Kidney (tissue), 22 donors: ENCODE measurements at places on chromosomes 7 and 10. TPM values are rescaled to one million over a fixed set of nuclear protein-coding genes. Genes with fewer than 3 reads are reported as not detected.
A peak's percentile ranks its signal among the peaks of the same experiment; 100 is the strongest.

The PRF1 gene
- 8.8 TPM for total RNA-seq

The NRP1 gene
- 243 TPM for total RNA-seq

The SEMA3D gene
- total RNA-seq = 17.5 TPM

The GPR26 gene
- total RNA-seq = not detected

The OR2A1 gene
- total RNA-seq = not detected

The FBXL13 gene
- 4.8 TPM for total RNA-seq

The ERVW-1 gene
- total RNA-seq = not detected

The MYOZ1 gene
- 3.5 TPM for total RNA-seq

The DRGX gene
- total RNA-seq = not detected

The SOSTDC1 gene
- 13.4 TPM for total RNA-seq

The MCM10 gene
- total RNA-seq = 0.50 TPM

The NPFFR1 gene
- 0.09 TPM for total RNA-seq

The ARL4A gene
- total RNA-seq = 21.6 TPM

The MINDY4 gene
- 15.3 TPM for total RNA-seq

The WNT8B gene
- not detected for total RNA-seq

The FRMPD2 gene
- 0.47 TPM for total RNA-seq

The MUC12 gene
- 3.8 TPM for total RNA-seq

The INHBA gene
- 5.9 TPM for total RNA-seq

The AZGP1 gene
- 10.0 TPM for total RNA-seq

- no peak for DNase-seq
Measured at GRCh38 chr10:89482256-89482655, 53.1 kb downstream of the SLC16A12 start.

GRCh38 chr7:128221929-128222403 lies 19.1 kb upstream of the LEP start:
- no peak for DNase-seq

GRCh38 chr7:143882604-143883078 lies 19.3 kb downstream of the TCAF1 start:
- peak; percentile 91 for DNase-seq

GRCh38 chr7:114217026-114217806 lies 197.4 kb upstream of the FOXP2 start:
- DNase-seq = no peak

GRCh38 chr7:28037220-28038010 lies 143.2 kb downstream of the JAZF1 start:
- DNase-seq = peak; percentile 33

- DNase-seq = peak; percentile 20
Measured at GRCh38 chr10:1308962-1309616, 252.9 kb downstream of the WDR37 start.

GRCh38 chr7:127383123-127383835 lies 9.2 kb downstream of the ZNF800 start:
- DNase-seq = no peak

GRCh38 chr10:5604961-5605360 lies 61.4 kb downstream of the ASB13 start:
- DNase-seq = no peak

DNA sequence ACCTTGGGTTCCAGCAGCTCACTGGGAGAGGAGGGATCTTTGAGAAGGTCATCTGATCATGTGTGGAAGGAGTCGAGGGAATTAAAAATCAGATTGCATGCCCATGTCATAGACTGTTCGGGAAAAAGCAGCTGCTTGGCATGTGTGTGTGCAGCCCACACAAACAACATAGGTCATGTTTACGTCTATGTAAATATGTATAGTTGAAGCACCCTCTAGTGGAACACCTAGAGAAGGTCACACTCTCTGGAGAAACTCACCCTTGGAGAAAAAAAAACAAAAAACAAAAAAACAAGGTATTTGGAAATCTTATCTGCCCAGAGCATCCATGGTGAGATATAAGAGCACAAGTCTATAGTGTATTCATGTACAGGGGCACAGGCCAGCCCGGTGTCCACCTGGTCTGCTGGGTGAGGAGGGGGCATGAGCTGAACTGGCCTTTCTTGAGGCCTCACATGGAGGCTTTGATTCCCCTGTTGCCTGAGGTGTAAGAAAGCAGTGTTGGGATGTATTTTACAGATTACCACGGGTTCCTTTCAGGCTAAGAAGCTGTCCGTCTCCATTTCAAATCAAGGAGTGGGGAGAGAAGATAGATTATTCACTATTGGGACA lies 98.0 kb downstream of the NPY start:
- peak; percentile 25 for DNase-seq

DNA sequence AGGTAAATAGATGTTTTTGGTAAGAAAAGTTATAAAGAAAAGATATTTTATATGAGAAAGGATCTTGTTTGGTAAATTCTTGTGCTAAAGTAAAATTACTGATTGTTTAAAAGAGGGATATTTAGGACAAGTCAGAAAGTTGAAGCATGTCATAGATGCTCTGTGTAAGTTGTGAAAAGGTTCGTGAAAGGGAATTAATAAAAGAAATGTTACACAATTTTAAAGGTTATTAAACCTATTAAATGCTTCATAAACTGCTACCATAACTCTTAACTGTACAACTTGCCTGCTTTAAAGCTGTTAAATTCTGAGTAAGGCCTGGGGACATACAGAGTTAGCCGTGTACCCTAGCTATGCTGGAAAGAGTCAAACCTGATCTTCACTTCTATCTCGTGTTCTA lies 634.1 kb downstream of the ACTR3B start:
- no peak for DNase-seq

DNA sequence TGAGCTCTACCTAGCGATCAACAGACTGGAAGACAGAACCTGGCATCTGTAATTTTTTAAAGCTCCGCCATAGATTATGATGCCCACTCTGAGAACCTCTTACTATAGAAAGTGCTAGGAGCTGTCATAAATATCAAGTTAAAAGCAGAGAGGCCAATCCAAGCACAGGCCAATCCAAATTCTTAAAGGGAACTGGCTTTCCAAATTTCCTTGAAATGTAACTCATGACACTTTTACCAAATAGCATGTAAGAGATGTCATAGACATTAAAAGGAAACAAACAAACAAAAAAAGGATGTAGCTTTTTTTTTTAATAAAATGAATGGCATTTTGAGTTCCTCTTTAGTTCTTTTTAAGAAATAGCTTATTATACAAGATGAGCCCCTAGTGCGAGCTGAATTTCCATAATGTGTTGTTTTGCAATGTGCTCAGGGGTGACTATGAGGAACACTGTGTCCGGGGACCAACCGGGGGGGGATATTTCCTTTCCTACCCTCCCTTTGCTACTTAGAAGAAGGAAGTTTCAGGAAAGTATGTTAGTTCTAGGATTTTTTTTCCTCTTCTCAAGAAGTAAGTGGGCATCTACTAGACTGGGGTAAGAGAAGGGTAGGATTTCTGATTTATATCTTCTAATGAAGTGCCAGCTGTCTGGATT lies 23.7 kb upstream of the MRC1 start:
- no peak for DNase-seq

DNA sequence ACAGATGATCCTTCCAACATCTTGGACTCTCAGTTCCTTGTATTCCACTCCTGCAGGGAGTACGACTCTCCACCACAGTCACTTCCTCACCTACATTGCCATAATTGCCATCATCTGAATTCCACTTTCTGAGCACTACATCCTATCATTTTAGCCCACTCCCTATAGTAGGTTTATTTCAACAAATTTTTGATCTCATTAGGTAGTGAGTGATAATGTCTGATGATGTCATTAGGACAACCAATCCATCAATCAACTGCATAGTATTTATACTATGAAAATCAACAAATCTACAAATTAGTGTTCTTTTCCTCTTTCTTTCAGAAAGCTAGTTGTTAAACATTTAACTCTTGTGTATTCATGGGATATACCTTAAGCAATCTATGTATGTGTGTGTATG lies 13.7 kb upstream of the TRA2A start:
- no peak for DNase-seq

DNA sequence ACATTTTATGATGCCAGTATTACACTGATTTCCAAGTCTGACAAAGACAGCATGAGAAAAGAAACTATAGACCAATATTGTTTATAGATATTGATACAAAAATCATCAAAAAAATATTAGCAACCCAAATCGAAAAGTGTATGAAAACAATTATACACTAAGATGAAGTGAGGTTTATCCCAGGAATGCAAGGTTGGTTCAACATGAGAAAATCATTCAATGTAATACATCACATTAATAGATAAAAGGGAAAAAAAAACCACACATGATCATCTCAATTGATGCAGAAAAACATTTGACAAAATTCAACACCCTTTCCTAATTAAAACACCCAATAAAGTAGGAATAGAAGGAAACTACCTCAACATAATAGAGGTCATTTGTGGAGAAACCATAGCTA lies 153.9 kb downstream of the DNAJC1 start:
- DNase-seq = no peak

- no peak for DNase-seq
Measured at GRCh38 chr10:30781670-30782121, 152.1 kb upstream of the LYZL2 start.

DNA sequence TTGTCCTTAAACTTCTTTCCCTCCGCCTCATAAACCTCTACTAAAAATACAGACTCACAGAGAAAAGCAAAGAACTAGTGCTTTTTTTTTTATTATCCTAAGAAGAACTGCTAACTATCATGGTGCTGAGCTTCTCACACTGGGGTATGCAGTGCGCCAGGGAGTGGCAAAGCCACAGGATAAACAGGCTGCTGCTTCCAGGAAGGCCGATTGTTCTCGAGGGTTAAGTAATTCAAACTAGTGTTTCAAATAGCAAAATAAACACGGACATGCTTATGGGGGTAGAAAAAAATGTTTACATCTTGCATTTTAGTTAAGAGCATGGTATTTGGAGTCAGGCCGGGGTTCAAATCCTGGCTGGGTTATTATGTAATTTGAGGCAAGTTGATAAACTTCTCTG lies 157.0 kb downstream of the TAX1BP1 start:
- no peak for DNase-seq

DNA sequence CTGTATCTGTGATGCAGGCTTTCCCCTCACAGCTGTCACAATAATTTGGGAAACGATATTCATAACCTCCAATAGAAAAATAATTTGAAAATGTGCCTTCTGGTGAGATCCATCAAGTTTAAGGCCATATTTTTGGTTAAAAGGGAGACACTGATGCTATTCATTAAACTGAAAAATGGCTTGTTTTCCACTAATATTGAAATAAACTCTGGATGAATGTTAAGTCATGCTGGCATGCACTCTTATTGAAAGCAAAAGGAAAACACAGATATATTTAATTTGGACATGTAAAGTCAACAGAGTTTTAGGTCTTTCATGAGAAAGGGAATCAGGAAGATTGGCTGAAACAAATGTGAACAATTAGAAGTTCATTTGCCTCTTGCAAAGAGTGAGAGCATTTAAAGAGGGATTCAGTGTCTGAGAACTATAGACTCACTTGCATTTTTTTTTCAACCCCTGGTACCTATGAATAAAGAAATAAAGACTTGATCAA lies 879.2 kb downstream of the LRMDA start:
- DNase-seq = no peak

- DNase-seq = no peak
Measured at GRCh38 chr10:108104551-108105156, 940.1 kb upstream of the SORCS1 start.

DNA sequence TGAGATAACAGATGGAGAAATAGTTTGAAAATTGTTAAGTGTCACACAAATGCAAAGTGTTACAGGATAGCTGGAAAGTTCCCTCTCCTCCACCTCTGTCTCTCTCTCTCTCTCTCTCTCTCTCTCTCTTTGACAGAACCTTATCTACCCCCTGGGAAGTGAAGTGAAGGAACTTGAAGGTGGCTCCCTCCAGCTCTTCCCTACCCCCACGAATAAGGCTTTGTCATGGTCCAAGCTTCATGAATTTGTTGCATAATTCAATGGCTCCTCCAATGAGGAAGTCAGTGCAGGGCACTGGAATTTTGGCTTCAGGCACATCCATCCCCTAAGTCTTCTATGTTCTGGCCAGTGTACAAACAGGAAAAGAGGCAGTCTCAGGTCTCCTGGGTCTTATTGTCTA lies 66.4 kb downstream of the CDHR3 start:
- DNase-seq = no peak

GRCh38 chr7:117019786-117020590 lies 66.7 kb downstream of the ST7 start:
- DNase-seq = peak; percentile 90

DNA sequence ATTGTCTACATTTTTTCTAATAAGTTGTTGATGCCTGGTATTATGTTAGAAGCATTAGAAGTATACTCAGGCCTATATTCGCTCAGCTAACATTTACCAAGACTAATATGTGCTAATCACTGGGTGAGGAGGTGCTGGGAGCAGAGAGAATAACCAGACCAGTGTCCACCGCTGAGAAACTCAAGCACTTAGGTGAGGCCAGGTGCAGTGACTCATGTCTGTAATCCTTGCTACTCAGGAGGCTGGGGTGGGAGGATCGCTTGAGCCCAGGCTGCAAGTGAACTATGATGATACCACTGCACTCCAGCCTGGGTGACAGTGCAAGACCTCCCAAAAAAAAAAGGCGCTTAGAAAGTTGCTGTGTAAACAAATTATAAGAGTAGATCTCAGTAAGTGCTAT lies 182.2 kb upstream of the AOAH start:
- no peak for DNase-seq

DNA sequence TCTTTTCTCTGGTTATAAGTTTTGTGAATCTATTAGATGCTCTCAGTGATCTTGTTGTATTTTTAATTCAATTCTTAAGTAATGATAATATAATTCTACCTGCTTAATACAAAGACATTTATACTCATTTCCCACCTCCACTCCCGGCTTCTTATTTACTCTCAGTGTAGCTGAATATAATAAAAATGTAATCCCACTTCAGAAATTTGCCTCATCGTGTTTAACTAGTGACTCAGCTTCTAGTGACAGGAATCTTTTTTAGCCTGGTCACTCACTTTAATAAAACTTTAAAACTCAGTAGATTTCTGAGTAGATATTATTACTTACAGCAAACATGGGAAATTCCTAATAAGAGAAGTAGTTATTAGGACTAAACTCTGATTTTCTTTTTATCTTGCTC lies 1506.2 kb upstream of the LRRTM3 start:
- DNase-seq = no peak

- DNase-seq = peak; percentile 80
Measured at GRCh38 chr7:27745064-27745583, 5.2 kb downstream of the TAX1BP1 start.
